ENCODE measurements at places on chromosomes 13 and 19.

DNA sequence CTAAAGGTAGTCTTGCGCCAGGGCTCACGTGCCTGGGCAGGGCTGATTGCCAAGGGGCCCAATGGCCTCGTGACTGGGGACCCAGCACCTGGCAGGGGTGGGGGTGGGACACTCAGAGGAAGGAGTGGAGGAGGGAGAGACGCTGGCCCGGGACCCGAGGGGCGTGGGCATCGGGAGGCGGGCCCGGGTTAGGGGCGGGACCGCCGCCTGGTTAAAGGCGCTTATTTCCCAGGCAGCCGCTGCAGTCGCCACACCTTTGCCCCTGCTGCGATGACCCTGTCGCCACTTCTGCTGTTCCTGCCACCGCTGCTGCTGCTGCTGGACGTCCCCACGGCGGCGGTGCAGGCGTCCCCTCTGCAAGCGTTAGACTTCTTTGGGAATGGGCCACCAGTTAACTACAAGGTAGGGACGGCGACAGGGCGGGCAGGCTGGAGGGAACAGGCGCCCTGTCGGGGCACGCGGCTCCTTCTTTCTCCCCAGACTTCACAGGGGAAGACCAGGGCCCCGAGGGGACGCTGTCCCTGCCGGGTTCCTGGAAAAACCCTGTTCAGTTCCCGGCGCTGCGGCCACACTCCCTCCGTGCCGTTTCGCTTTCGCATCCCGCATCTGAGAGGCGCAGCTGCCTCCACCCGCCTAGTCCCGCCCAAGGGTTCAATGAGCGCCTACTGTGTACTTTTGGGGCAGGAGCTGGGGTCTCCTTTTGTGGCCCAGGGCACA, at the start of gene IFI30:
Gene IFI30, plus strand, starts transcription at position 242 of the 717 bp plus-strand sequence. Its CDS starts 29 bp downstream, at position 271.
- DNase-seq, result peak; percentile 76

- no peak for DNase-seq
These were observed 606.5 kb downstream of the UQCRFS1 start for GRCh38 chr19:28606269-28607032.

- no peak for DNase-seq
These were observed 1.1 kb downstream of the DHRS12 start for GRCh38 chr13:51802631-51803418.

GRCh38 chr19:51479531-51480331, 1.4 kb downstream of the CEACAM18 start:
- DNase-seq, result peak; percentile 18

- no peak for DNase-seq
These were observed 40.7 kb upstream of the N4BP2L1 start for GRCh38 chr13:32468502-32469142.

DNA sequence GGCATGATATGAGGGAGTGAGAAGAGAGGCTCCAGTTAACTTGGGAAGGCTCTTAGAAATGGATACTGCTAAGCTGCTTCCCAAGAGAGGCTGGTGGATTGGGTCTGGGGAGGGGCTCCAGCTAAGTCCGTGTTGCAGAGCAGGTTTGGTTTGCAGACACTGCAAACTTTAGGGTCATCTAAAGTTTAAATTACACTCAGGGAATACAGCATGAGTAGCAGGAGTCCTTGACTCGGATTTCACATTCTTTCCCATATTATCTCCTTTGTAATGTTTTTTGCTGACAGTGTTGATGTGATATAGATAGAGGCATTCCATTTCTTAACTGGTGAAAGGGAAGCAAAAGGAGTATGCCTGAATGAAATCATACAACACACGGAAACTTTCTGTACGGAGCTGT, 31.9 kb downstream of the SGCG start:
- no peak for DNase-seq

DNA sequence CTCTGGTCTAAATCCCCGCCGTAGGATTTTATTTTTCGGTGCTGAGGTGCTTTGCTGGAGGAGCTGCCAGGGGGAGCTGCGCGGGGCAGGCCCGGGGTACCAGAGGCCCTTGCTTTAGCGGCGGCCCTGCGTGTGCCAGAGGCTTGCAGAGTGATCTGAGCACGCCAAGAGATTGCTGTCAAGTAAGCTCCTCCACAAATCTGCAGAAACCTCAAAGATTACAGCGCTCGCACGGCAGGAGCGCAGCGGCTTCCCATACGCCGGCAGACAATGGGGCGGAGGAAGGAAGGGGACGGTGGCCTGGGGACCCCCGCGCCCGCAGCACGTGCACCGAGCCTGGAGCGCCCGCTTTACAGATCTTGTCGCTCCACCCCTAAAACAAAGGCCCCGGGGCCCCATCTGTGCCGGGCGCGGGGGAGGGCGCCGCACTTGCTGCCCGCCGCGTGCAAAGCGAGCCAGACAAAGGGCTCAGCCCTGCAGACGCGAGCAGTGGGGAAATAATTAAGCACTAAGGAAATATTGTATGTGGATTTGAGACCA, 9.1 kb upstream of the C19orf12 start:
- DNase-seq, result peak; percentile 53

Measured in stimulated activated CD4-positive, alpha-beta T cell treated with anti-CD3 and anti-CD28 coated beads, Interleukin-2, amount 100 ng/mL, for 24 hours (primary cell).